Pancreas (tissue), 10 donors: ENCODE measurements at places on chromosomes 1 and 21. TPM values are rescaled to one million over a fixed set of nuclear protein-coding genes. Genes with fewer than 3 reads are reported as not detected.

Gene EFNA4
- polyA plus RNA-seq, result 6.2 TPM

Gene CYP4A22
- polyA plus RNA-seq, result 0.28 TPM

Gene TINAGL1
- polyA plus RNA-seq, result 45.2 TPM

Gene SELP
- 8.3 TPM for polyA plus RNA-seq

Gene COL24A1
- 0.04 TPM for polyA plus RNA-seq

DNA sequence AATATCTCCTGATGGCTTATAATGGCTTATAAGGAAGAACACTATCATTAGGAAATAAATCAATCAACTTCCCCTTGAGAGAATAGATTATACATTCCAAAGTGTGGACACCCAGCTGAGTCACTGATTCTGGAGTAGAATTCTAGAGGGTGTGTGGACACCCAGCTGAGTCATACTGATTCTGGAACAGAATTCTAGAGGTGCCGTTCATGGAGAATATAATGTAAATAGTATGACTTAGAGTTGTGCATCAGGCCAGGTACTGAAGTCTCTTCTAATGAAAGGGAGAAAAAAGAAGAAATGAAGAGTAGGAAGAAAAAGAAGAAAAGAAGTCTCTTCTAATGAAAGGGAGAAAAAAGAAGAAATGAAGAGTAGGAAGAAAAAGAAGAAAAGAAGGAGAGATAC, 2.4 kb upstream of the USP33 start:
- no peak for DNase-seq

GRCh38 chr1:59696421-59697115, 118.2 kb upstream of the HOOK1 start:
- no peak for DNase-seq

DNA sequence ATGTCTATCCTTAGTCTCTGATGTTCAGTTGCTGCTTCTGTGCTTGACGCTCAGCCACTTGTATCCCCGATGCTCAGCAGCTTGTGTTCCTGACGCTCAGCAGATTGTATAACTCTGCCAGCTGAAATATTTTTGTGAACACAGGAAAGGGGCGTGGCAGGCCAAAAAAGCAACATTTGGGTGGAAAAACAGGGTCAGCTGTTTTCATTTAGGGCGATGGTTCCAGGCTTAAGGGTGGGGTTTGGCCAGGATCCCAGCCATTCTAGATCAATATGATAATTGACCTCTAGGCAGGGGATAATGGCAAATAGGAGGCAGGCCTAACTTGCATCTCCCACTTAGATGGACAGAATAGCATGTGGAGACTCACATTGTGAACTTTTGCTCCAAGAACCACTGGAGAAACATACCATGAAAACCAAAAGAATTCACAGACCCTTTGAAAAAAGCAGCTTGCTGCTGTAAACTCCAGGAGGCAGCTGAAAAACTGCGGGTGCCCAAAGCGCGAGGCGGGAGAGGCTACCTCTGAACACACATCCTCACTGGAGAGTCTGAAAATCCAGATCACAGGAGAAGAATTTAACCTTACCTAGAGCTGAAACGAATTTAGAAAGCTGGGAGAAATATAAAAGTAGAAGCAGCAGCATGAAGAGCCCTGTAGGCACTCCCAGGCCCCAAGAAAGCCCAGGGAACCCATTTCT, 58.3 kb downstream of the ZNF648 start:
- no peak for DNase-seq

DNA sequence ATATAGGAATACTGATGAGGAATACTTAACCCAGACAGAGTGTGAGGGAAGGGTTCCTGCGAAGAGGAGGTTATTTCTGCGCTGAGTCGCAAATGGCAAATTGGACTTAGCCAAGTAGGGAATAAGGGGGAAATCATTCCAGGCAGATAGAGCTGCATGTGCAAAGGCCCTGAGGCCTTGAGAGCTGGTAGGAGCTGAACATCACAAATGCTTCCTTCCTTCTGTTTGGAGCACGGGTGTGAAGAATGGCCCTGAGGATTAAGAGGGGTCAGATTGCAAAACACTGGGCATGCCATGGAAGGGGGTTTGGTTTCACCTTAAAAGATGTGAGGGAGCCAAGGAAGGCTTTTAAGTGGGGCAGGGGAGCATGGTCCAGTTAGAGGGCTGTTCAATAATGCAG, 12.4 kb downstream of the IER5 start:
- no peak for DNase-seq

GRCh38 chr1:228408041-228408868, 1.6 kb upstream of the TRIM11 start:
- no peak for DNase-seq

- peak; percentile 45 for DNase-seq
Measured at GRCh38 chr1:23980728-23981070, 572 bp upstream of the SRSF10 start.

GRCh38 chr1:117641536-117641935, 35.7 kb downstream of the TENT5C start:
- DNase-seq, result no peak

DNA sequence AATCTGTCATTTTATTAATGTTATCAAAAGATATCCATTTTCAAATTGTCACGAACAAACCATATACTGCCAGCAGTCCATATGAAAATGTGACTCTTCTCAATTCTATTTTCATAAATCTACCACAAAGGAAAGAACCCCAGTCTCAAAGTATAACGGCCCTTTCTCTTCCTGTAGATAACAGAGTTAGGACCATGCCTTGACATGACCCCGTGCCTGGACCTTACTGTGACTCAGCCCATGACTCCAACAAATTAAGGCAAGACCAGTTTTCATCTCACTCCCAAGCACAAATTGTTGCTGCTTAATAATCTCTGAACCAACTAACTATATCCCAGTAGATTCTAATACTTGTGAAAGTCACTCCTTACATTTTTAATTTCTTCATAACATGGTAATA, 124.4 kb upstream of the NFIA start:
- DNase-seq, result no peak

DNA sequence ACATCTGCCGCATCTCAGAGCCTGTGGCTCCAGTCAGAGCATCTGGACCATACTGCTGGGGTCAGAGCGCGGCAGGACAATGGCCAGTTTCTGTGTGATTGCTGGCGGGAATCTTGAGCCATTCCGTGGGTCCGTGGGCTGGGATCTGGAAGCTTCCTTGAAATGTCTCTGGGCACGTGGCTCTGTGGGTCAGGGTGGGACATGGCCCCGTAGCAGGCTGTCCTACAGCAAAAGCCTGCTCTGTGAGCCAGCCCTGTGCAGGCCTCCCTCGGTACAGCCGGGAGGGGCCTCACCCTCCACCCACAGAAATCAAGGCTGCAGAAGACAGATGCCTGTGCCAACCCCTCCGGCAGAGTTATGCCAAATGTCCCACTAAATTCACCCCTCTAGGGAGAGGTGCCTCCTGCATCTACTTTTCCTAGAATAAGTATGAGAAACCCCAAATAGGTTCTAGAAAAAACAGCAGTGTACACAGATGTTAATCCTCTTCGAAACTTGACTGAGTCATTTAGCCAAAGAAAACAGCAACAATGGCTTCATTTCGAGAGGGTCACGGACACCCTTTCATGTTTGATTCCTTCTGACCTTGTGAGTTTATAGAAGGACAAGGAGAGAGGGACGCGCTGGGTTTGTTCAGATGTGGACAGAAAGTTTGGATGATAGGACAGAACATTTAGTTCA, 27.8 kb downstream of the COL18A1 start:
- DNase-seq, result no peak
